Right renal pelvis (tissue), 4 donors: ENCODE measurements at places on chromosomes 12 and 14.

- DNase-seq, result no peak
These were observed 20.9 kb upstream of the GPRC5A start for GRCh38 chr12:12870465-12870864.

DNA sequence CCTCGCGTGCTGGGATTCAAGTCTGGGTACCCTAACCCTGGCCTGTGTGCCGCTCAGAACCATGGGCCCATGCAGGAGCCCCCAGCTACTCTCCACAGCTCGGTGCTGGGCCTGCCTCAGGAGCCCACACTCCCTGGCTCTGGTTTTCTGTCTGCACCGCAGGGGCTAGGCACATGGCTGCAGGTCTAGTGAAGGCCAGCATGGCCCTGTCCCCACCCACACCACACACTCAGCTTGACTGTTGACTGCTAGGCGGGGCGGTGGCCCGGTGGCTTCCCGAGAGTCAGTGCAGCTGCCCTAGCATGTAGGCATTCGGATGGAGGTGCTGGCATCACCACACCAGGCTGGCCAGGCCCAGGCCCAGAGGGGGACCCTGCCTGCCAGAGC lies 7.9 kb downstream of the INF2 start:
- DNase-seq, result no peak

- DNase-seq, result no peak
These were observed 59.8 kb downstream of the PLEKHG3 start for GRCh38 chr14:64763801-64764621.

DNA sequence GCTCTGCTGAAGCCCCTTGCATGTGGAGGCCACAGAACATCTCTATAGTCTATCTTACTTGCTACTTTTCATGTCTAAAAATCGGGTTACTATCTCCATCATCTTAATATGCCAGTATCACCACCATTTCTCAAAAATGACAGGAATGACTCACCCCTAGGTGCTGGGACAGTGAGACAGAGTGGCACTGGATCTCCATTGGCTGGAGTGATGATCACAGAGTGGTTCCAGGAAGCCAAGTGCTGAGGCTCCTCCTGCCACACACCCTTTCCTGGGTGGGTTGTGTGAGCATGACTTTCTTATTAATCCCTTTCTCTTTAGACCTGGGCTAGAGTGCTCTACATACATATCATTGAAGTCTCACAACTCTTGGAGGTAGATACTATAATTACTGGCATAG lies 3.3 kb upstream of the ASCL1 start:
- no peak for DNase-seq

- no peak for DNase-seq
These were observed 25.9 kb downstream of the TCHP start for GRCh38 chr12:109926016-109926415.
